ENCODE measurements at places on chromosomes 12 and 14.

GRCh38 chr12:25866586-25867378 is 91.7 kb upstream of the RASSF8 start:
- DNase-seq, result no peak

DNA sequence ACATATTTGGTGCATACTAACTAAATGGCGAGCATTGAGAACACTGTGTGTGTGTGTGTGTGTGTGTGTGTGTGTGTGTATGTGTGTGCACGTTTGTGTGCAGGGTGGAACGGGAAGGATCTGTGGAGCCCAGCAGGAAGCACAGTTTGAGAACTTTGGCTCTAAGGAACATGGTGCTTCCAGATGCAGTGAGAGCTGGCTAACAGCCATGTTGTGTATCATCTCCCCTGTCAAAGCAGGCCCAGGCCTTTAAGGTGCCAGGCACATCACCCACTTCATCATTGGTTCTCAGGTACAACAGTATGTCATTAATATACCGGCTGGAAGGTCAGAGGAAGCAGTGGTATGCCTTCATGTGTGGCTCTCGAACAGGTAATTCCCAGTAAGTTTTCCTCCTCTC is 72.5 kb downstream of the SLC8A3 start:
- no peak for DNase-seq

DNA sequence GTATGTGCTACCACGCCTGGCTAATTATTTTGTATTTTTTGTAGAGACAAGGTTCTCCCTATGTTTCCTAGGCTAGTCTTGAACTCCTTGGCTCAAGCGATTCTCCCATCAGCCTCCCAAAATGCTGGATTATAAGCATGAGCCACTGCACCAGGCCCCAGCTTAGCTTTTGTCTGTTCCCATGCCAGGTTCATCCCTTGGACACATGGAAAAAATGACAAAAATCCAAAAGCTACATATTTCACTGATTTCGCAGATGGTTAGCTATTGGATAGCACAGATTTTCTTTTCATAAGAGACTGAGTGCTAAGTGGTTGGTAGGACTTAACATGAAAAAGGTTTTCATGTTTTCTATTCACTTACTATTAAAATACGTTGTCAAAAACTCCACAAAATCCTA is 286.6 kb upstream of the KITLG start:
- DNase-seq, result no peak

DNA sequence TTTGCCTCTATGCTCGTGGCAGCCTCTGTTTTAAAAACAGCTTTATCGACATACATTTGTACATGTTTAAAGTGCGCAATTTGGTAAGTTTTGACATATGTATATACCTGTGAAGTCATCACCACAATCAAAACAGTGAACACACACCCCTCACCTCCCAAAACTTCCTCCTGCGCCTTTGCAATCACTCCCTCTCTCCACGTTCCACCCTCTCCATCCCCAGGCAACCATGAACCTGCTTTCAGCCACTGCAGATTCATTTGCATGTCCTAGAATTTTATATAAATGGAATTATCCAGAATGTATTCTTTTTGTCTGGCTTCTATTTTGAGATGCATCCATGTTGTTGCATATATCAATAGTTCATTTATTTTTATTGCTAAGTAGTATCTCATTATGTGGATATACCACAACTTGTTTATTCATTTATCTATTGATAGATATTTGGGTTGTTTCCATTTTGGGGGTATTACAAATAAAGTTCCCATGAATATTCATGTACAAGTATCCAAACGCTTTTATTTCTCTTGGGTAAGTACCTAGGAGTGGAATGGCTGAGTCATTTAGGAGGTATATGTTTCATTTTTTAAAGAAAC is 15.5 kb upstream of the CHGA start:
- no peak for DNase-seq

GRCh38 chr12:89490922-89491321 is 33.7 kb downstream of the GALNT4 start:
- no peak for DNase-seq

DNA sequence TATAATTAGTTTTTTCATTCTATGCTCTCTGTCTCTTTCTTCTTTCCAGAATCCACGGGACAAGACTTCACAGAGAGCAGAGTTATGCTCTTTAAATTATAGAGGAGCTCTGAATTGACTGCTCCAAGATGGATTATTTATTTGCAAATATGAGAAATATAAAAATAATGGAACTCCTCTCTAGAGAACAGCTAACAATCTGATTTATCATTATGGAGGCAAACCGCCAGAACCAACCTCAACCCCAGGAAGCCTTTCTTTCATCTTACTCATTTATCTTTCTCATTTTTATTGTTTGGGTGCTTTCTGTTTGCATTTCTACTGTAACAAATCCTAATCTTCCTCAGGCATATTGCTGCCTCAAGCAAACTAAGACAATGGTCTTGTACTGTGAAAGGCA is 216.5 kb downstream of the C12orf50 start:
- no peak for DNase-seq

GRCh38 chr14:74290415-74290814 is 12.3 kb downstream of the ABCD4 start:
- DNase-seq, result no peak

- DNase-seq, result no peak
Measured at GRCh38 chr12:40055228-40055579, 50.7 kb downstream of the SLC2A13 start.

- no peak for DNase-seq
Measured at GRCh38 chr14:68407825-68408224, 385.0 kb downstream of the ZFP36L1 start.

DNA sequence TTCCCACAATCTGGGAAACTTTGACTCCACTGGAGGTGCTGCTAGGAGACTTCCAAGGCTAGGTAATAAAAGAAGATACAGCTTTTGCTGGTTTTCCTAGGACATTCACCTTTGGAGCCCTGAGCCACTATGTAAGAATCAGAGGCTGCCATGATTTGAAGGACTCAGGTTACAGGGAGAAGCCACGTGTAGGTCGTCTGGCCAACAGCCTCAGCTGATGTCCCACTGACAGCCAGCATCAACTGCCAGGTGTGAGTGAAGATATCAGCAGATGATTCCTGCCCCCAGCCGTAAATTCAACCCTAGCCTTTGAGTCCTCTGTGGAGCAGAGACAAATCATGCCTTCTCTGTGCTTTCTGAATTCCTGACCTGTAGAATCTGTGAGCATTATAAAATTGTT is 27.0 kb downstream of the SMOC1 start:
- DNase-seq, result no peak

- DNase-seq, result peak; percentile 19
Measured at GRCh38 chr14:34212172-34212929, 249.7 kb downstream of the SPTSSA start.

GRCh38 chr14:26206640-26207039 is 391.2 kb downstream of the NOVA1 start:
- no peak for DNase-seq

DNA sequence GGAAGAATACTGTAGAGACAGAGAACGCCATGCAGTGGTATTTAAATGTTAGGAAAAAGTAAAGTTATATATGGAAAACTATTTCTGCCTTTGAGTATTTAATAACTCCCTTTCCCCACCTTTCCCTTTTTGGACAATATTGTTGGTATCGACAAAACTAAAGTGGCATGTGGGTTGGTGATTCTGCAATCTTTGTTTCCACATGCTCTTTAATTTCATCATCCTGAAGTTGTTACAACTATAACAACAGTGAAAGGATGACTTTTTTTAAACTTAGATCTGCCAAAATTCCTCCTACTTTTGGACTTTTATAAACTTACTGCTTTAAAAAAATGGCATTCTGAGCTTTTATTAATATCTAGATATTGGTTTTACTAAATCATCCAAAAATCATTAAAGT is 25.3 kb downstream of the TTC8 start:
- DNase-seq, result no peak

GRCh38 chr14:47660158-47660557 is 15.2 kb downstream of the MDGA2 start:
- no peak for DNase-seq

GRCh38 chr14:45145214-45145613 is 9.5 kb downstream of the FANCM start:
- DNase-seq, result no peak

DNA sequence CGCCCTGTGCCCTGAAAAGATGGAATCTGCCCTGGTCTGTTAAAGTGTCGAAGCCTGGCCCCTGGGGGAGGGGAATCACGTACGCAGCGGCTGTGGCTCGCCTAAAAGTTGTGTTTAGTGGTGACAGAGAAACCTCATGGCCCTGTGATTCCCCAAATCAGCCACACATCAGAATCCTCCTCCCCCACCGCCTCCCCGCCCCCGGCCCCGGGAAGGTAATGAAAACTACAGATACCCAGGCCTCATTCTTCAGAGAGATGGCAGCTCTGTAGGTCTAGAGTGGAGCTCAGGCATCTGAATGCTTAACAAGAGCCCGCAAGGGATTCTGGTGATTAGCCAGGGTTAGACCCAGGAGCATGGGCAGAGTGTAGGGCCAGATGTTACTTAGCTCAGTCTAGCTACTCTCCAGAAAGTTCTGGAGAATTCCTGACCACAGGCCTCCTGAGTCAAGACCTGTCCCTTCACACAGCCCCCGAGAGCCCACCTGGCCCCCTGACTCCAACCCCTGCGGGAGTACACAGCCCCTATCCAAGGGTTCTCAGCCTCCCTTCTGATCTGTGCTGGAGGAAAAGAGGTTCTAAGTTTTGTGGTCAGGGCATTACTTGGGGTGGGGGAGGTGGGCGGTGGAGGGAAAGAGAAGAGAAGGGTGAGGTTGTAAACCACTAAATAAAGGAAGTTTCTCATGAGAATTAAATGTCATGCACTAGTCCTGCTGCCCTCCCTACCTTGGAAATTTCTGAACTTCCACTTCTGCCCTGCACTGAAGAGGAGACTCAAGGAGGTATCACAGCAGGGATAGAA is 114.8 kb downstream of the PLXNC1 start:
- peak; percentile 79 for DNase-seq

- no peak for DNase-seq
Measured at GRCh38 chr12:29187756-29188155, 38.7 kb downstream of the FAR2 start.

- no peak for DNase-seq
Measured at GRCh38 chr14:26130690-26131089, 467.1 kb downstream of the NOVA1 start.

- no peak for DNase-seq
Measured at GRCh38 chr12:5586201-5586600, 154.3 kb downstream of the NTF3 start.

GRCh38 chr14:96284430-96284829 is 28.4 kb downstream of the BDKRB1 start:
- no peak for DNase-seq

DNA sequence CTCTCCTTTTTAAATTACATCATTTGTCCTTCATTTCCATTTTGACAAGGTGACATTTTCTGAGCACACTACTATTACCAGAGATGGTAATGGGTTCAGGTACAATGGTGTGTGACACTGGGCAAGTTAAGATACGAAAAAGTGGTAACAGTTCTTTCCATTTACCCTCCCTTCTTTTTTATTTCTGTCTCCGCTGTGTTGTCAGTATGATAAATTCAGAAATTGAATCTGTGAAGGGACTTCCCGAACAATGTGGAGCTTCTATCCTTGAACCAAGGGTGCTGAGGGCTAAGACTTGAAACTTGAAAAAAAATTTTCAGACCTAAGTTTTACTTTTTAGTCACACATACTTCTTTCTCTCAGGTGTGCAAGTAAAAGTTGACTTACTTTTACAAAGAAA is 103.7 kb downstream of the ERC1 start:
- no peak for DNase-seq

DNA sequence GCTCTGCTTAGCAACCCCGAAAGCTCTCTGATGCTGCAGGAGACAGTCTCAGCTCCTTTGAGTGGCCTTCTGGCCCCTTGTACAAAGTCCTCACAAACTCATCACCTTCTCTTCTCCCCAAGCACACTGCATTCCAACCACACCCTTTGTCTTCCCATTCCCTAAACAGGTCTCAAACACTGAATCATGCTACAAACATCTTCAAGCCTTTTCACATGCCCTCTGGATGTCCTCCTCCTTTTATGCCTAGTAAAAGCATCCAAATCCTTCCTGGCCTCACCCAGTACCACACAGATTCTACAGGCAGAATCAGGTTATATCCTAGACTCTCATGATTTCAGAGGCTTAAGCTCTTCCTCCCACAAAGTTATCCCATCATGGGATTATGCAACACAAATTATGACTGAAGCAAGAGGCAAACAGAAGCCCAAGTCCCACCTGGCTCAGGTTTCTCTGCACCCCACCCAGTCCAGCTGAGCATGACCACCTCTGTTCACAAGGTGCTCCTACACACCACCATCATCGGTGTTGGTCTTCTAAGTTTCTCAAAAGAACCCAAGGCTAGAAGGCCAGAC is 61.4 kb upstream of the PCED1B start:
- no peak for DNase-seq

DNA sequence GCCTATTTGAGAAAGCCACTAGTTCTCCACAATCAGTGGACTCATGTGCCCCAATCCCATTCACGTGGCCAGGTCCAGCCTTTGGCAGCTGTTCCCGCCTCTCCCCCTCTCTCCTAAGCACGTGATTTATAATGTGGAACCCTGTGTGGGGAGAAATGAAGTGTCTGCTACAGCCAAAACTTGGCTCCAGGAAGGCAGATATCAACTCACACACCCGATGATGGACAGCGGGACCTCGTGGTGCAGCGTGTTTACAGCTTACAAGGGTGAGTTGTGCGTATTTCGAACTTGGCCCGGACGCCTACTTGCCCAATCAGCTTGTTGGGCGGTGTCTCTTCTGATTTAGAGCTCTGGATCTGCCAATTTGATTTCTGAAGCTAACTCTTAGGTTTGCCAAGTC is 38.1 kb upstream of the FAM181A start:
- no peak for DNase-seq

DNA sequence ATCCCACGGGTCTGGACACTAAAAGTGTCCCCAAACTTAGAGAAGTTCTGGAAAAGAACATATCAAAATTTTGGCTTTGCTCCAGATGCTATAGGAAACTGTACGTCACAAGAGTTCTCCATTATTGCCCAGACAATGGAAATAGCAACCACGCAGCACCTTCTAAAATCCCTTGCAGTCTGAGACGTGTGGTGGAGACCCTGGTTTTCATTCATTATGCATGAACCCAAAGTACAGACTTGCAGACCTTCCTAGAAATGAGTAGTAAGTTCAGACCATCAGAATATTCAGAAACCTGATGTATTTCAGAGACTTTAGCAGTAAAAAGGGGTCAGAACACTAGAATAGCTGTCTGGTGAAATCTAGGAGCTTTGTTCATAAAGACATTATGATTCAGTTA is 50.0 kb upstream of the BCL2L14 start:
- no peak for DNase-seq

- DNase-seq, result no peak
Measured at GRCh38 chr14:69694730-69695281, 72.1 kb upstream of the SRSF5 start.

DNA sequence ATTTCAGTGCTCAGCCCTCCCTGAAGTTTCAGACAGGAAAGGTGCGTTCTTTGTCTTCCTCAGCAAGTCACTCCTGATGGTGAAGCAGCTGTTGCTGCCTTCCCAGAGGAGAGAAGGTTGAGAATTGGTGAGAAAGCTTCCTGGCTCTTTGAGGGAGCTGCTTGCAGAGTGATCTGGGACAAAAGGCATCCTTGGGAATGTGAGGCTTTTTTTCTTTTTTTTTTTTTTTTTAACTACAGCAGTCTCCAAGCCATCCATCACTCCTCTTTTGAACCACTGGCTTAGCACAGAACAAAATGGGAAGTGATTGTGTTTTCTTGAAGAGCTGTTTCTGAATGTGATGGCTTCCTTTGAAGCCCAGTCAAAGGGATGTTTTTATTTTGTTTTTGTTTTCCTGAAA is 120.4 kb upstream of the LRIG3 start:
- no peak for DNase-seq

All from activated CD4-positive, alpha-beta T cell treated with anti-CD3 and anti-CD28 coated beads, Interleukin-2, amount 50 U/mL, for 48 hours (primary cell).